ENCODE measurements at places on chromosomes 7 and 10. TPM values are rescaled to one million over a fixed set of nuclear protein-coding genes. Genes with fewer than 3 reads are reported as not detected.

The MIOS gene
- 34.5 TPM for polyA plus RNA-seq

The OGDHL gene
- 0.68 TPM for polyA plus RNA-seq

The ZNF467 gene
- 15.1 TPM for polyA plus RNA-seq

The C10orf67 gene
- polyA plus RNA-seq: 0.16 TPM
